Activated CD4-positive, alpha-beta T cell treated with anti-CD3 and anti-CD28 coated beads for 36 hours (primary cell): ENCODE measurements at places on chromosomes 7 and 10. TPM values are rescaled to one million over a fixed set of nuclear protein-coding genes. Genes with fewer than 3 reads are reported as not detected.
A peak's percentile ranks its signal among the peaks of the same experiment; 100 is the strongest.

GRCh38 chr10:24292304-24293293, 83.7 kb downstream of the KIAA1217 start:
- no peak for DNase-seq
- H3K36me3 ChIP-seq = no peaks in the 10 kb centered on the region
- H3K27ac ChIP-seq = no peak overlapping the region
- peaks cover 13% of the 10 kb centered on the region for H3K27me3 ChIP-seq
- H3K4me3 ChIP-seq = no peak overlapping the region

DNA sequence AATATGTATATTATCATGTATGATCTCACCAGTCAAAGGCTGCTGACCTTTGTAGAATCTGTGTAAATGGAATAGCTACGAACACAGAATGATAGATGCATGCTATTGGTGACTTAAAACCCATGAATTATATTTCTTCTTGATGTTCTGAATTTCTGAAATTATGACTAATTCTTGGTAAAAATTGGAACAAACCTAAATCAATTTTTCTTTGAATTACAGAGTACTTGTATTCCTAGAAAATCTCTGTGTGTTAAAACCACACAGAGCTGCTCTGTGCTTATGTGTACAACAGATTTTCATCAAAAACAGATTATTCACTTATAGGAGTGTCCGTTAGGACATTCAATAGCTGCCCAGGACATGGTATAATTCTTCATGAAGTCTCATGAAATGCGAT, 108.3 kb upstream of the MDFIC start:
- peaks cover 5% of the 10 kb centered on the region for H3K27me3 ChIP-seq
- no peak for DNase-seq
- no peak overlapping the region for H3K27ac ChIP-seq
- no peak overlapping the region for H3K4me3 ChIP-seq
- peaks cover 25% of the 10 kb centered on the region for H3K4me1 ChIP-seq

DNA sequence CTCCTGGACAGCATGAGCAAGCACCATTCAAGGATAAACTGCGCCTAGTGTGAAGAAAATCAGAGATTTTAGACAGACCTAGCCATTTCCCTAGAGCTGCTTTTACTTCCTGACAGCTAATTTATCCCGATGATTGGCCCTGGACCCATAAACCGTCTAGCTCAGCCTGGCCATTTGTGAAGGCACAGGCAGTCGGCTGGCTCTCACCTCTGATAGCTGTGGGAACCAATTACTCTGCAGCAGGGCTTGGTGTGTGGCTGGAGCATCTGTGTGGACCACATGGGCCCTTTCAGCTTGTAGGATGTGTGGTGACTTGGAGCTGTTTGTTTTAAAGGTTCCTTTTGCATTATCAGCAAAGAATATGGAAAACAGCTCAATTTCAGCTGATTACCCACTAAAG, 111.1 kb upstream of the NPY start:
- no peak for DNase-seq
- H3K27me3 ChIP-seq = no peaks in the 10 kb centered on the region
- H3K36me3 ChIP-seq = no peaks in the 10 kb centered on the region
- H3K4me3 ChIP-seq = no peak overlapping the region
- H3K4me1 ChIP-seq = no peaks in the 10 kb centered on the region
- no peak overlapping the region for H3K27ac ChIP-seq

DNA sequence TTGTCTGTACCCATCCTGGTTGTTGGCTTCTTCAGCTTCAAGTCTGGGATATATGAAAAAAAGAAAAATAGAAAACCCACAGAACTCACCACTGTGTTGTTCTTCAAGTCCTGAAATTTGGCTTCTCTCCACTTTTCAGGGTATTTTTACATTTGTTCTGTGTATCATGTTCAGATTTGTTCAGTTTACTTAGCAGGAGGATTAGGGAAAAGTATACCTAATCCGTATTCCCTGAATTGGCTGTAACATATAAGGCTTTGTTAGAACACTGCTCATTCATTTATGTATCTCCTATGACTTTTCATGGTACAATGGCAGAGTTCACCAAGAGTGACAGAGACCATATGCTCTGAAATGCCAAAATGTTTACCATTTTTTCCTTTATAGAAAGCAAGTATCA, 146.9 kb downstream of the PTN start:
- no peak for DNase-seq
- H3K4me1 ChIP-seq = no peaks in the 10 kb centered on the region
- no peak overlapping the region for H3K4me3 ChIP-seq
- H3K36me3 ChIP-seq = no peaks in the 10 kb centered on the region
- no peak overlapping the region for H3K27ac ChIP-seq

The CALHM2 gene
- total RNA-seq = 12.0 TPM

- H3K36me3 ChIP-seq = no peaks in the 10 kb centered on the region
- peak overlapping the region; percentile 91 for H3K27ac ChIP-seq
- H3K4me1 ChIP-seq = peaks cover 21% of the 10 kb centered on the region
- H3K27me3 ChIP-seq = no peaks in the 10 kb centered on the region
Measured at GRCh38 chr10:78764436-78764835, 304.3 kb upstream of the ZMIZ1 start.

The GSTO2 gene
- total RNA-seq = 2.1 TPM

The HOXA13 gene
- not detected for total RNA-seq

DNA sequence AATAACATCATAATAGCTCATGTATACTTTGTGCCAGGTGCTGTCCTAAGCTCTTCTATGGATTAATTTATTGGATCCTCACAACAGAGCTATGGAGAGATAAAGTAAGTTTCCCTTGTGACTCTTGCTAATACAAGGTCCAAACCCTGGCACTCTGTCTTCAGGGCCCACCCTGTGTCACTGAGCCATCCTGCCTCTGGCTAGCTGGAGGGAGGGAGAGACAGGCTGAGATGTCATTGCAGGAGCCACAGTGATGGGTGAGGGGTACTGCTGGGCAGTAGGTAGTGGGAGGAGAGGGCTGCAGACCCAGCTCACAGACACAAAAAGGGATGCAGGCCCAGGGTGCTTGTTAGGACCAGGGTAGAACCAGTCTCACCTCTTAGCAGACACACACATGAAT, 16.9 kb downstream of the GCK start:
- peaks cover 6% of the 10 kb centered on the region for H3K4me1 ChIP-seq
- H3K27me3 ChIP-seq = peaks cover 1% of the 10 kb centered on the region
- no peak overlapping the region for H3K4me3 ChIP-seq
- H3K36me3 ChIP-seq = no peaks in the 10 kb centered on the region
- DNase-seq = no peak

The HKDC1 gene
- total RNA-seq = 0.80 TPM

The SLC29A4 gene
- total RNA-seq = 1.0 TPM

DNA sequence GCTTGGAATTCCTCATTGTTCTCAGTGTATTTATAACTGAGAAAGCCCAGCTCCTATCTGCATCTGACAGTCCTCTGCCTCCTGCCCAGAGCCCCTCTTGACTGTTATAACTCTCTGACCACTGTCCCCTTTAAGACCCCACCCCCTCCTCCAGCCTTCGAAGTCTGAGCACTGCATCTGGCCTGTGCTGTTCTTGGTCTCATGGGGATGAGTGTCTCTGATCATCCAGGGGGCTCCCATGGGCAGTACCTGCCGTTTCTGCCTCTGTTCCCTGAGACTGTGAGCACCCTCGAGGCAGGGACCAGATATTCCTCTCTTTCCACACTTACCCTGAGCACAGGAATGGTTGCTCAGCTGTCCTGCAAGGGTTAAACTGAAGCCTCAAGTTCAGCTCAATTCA, 7.7 kb downstream of the GHRHR start:
- no peak for DNase-seq
- H3K27ac ChIP-seq = no peak overlapping the region
- no peak overlapping the region for H3K4me3 ChIP-seq
- H3K4me1 ChIP-seq = peaks cover 2% of the 10 kb centered on the region
- H3K36me3 ChIP-seq = no peaks in the 10 kb centered on the region

The NUTM2E gene
- 0.11 TPM for total RNA-seq

- peaks cover 80% of the 10 kb centered on the region for H3K4me1 ChIP-seq
- H3K27ac ChIP-seq = no peak overlapping the region
- DNase-seq = no peak
- H3K4me3 ChIP-seq = no peak overlapping the region
Measured at GRCh38 chr10:33112831-33113455, 154.9 kb upstream of the ITGB1 start.

DNA sequence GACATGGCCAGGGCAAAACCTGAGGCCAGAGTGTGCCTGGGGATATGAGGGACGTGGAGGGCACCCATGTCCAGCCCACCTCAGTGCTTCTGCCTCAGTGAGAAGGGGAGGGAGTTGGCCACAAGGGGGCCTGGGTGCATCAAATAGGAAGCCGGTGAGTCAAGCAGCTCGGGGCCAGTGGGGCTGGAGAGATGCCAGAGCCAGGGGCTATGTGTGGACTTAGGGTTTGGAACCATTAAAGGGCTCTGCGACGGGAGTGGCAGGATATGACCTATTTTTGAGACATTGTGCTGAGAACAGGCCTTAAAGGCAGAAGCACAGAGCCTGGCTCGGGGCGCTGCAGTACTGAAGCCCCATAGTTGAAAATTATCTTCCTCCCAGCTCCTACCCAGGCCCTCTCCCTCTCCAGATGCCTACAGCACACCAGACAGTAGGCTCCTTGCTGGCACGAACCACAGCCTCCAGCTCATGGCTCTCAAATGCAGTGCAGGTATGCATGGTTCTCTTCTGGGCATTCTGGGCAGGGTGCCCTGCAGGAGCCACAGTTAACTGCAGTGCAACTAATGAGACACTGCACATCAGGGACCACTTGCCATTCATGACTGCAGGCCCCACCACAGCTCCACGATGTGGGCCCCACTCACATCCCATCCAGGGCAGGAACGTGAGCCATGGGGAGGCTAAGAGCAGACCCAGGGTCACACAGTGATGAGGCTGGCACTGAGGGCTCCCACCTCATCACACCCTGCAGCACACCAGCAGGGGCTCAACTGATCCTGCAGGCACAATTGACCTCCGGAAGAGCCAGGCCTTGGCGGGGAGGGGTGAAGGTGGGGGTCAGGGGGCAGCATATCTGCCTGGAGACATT, 7.2 kb upstream of the PGAM2 start:
- no peaks in the 10 kb centered on the region for H3K27me3 ChIP-seq
- peaks cover 8% of the 10 kb centered on the region for H3K4me1 ChIP-seq
- H3K27ac ChIP-seq = no peak overlapping the region
- no peak overlapping the region for H3K4me3 ChIP-seq
- H3K36me3 ChIP-seq = peaks cover 31% of the 10 kb centered on the region

The LRRC18 gene
- not detected for total RNA-seq

The PDE1C gene
- not detected for total RNA-seq
